Kasumi-1 (cell line): ENCODE measurements at places on chromosomes 3 and 15.

- DNase-seq: no peak
Observed at GRCh38 chr15:78716651-78717050, 75.6 kb upstream of the CHRNB4 start.

DNA sequence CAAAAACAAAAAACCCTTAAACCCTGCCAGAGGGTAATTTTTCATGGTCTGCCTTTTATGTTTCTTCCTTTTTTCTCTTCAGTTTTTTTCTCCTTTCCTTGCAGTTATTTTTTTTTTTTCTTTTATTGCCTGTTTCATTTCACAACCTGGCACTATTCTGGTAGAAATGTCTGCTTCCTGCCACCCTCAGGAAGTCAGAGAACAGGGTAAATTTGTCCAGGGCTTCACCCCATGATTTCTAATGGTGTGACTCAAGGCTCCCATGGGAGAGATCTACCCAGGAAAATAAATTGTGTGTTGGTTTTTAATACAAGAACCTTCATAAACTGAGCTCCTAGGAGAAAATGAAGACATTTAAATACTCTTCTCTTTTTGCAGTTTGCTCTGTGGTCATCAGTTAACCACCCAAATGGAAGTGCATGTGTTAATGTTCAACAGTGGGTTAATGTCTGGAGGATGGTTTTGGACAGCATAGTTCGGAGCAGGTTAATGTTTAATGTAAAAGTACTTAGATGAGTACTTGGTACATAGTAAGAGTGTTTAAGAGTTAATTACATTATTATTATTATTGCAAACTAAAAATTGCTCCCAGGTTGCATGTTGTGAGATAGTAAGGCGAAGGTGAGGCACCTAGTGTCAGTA, 45.9 kb downstream of the CGNL1 start:
- peak; percentile 11 for DNase-seq

DNA sequence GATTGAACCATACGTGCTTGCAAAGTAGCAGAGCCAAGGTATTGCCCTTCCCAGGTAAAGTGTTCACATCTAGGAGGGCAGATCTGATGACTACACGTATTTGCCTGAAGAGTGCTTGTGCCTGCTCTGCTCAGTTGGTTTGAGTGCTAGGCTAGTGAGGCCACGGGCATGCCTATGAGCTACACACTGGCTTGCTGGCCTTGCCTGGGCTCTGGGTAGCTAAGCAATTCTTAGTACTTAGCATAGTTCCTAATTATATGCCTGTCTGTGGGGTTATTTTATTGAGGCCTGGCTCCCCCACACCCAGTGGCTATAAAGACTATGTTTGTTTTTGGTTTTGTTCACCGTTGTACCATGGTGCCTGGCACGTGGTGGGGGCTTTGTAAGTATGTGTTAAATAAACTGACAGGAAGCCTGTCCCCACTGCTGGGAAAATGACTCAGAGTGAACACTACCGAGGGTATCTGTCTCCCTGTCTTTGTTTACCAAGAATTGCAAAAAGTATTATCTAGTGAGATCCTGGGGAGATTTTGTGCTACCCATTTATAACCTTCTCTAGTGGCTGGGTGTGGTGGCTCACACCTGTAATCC, 72.1 kb upstream of the ETV5 start:
- no peak for DNase-seq

GRCh38 chr3:48739955-48740823, 23.2 kb upstream of the IP6K2 start:
- DNase-seq: peak; percentile 60

DNA sequence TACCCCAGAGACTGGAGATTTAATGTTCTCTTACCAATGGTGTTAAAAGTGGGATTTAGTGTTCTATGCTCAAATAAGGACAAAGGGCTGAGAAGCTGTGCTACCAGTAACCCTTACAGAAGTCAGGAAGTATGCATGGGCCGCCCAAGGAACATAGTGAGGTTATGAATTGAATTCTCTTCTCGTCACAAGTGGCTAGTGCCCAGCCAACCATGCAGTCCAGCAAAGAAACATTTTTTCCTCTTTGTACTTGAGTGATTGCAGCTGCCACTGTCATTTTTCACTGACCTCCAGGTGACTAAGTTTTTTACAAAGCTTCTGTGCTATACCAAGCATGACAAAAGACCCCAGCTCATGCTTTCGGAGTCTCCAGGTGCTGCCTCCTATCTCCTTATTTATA, 110.6 kb upstream of the DCBLD2 start:
- DNase-seq: no peak

DNA sequence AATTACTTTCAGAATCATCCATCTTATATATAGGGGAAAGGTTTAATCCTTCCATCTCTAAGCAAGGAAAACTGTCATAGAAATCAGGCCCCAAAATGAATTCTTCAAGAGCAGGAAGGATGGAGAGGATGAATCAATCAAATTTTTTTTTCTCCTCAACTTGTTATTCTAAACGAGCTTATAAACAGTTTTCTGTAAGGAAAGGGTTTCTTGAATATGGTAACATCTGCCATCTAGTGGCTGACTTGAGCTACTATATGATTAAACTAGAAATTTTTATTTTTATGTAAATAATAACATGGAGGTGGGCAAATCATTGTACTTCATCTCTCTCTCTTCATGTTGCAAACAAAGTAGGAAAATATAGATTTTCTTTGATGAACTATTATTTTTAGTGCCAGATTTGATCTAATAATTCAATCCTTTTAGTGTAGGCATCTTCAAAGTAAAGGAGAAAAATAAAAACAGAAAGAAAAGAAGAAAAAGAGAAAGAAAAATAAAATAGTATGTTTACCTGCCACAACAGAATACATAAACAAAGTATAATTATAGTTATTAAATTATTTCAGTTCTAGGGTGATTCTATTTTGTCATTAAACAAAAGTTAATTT, 146.6 kb downstream of the SERPINI1 start:
- peak; percentile 82 for DNase-seq

- DNase-seq: no peak
Observed at GRCh38 chr15:31467361-31467760, 140.7 kb downstream of the KLF13 start.

DNA sequence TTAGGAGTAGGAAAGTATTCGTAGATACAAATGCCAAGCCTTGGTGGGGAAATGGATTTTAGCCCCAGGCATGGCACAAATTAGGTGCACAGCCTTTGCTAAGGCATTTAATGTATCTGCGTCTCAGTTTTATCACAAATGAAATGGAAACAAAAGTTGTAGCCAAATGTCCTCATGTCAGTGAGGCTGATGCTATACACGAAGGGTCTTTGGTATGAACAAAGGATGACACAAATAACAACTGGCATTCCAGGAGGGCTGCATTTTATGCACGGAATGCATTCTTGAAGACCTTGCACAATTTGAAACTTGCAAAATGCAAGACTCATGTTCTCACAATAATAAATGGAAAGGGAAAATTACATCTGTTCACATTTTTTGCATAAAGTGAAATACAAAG, 181.9 kb downstream of the SV2B start:
- no peak for DNase-seq

- DNase-seq: no peak
Observed at GRCh38 chr15:101135532-101136166, 116.2 kb downstream of the CHSY1 start.

GRCh38 chr15:65054333-65055200, 9.4 kb downstream of the SLC51B start:
- DNase-seq: peak; percentile 45

GRCh38 chr3:52097851-52098507, 41.6 kb upstream of the DUSP7 start:
- DNase-seq: no peak

GRCh38 chr3:112314649-112315048, 18.3 kb upstream of the CD200 start:
- no peak for DNase-seq

DNA sequence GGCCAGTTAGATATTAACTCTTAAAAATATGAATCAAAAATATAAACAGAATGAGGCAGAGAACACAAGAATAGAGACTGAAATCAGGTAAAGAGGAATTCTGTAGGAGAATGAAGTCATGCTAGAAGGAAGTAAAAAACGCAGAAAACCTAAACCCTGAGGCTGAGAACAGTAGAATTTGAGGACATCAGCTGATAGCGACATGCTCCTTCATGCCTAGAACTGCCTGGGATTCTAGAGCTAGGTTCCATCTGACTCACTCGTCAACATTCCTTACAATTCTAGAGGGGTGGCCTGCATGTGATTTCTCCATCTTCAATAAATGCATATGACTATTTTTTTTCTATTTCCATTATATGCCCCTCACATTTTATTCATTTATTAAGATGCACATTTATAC, 343.0 kb downstream of the ROBO1 start:
- DNase-seq: no peak

GRCh38 chr3:27454914-27455313, 29.3 kb downstream of the SLC4A7 start:
- DNase-seq: no peak

GRCh38 chr3:42658091-42658770, 4.7 kb downstream of the ZBTB47 start:
- DNase-seq: no peak
